ENCODE measurements at places on chromosomes 7 and 10.

DNA sequence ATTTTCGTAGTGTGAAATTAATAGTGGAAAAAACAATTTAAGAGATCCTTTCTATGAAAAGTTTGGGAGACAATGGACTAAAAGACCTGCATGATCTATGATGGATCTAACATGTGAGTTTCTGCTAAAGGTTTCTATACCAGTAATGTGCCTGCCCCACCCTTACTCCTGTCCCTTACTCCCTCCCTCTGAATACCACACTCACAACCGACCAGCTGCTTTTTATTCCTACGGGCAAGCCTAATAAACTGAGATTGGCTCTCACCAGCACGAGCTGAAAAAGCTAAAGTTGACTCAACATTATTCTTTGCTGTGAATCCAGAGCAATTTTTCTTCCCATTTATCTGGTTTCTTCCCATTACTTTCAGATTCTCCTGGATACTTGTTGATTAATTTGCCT is 17.8 kb upstream of the REEP3 start:
- no peak for DNase-seq

DNA sequence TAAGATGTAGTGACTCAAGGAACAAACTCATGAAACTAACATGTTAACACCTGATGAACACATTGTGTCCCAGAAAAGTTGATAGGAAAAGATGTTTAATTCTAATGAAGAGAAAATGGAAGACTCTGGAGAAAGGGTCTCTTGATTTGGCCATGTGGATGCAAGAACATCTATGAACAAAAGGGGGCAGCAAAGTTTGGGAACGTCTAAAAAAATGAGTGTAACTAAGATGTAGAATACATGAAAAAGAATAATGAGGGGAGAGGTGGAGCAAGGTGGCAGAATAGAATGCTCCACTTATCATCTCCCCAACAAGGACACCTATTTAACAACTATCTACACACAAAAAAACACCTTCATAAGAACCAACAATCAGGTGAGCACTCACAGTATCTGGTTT is 805.1 kb downstream of the TNS3 start:
- no peak for DNase-seq

- DNase-seq = no peak
Observed at GRCh38 chr10:24952143-24952706, at the start of gene PRTFDC1. TSS of gene PRTFDC1 (minus strand) at chr10:24952606. CDS start at chr10:24952575, 31 bp downstream.

GRCh38 chr10:101120520-101120883 is 10.6 kb upstream of the TLX1 start:
- DNase-seq = no peak

GRCh38 chr7:4042402-4043045 is 639.6 kb upstream of the FOXK1 start:
- no peak for DNase-seq

Data from fibroblast of the conjunctiva (primary cell).